ENCODE measurements at places on chromosomes 2 and 18. TPM values are rescaled to one million over a fixed set of nuclear protein-coding genes. Genes with fewer than 3 reads are reported as not detected.

The SLC25A12 gene
- 54.7 TPM for total RNA-seq

The POTEC gene
- not detected for total RNA-seq

The SERPINB12 gene
- not detected for total RNA-seq

The GPR39 gene
- 8.2 TPM for total RNA-seq

DNA sequence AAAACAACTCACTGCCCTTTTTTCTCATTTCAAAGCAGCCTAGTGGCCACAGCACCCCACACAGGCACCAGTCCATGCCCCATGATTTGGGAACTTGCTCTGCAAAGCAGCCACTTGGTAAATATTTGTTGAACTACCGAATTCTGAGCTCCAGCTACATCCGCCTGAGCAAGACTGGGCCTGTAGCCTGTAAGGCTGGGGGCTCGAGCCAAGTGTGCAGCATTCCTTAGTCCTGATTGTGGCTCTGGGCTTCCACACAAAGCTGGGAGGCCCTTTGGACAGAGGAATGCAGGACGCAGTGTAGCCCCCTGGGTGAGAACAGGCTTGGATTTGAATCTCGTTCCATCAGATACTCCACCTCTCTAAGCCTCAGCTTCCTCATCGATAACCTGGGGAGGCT lies 88.4 kb downstream of the ACTR2 start:
- H3K4me1 ChIP-seq, result no peaks in the 10 kb centered on the region
- peaks cover 4% of the 10 kb centered on the region for H3K36me3 ChIP-seq
- peak overlapping the region; percentile 87 for H3K27ac ChIP-seq

DNA sequence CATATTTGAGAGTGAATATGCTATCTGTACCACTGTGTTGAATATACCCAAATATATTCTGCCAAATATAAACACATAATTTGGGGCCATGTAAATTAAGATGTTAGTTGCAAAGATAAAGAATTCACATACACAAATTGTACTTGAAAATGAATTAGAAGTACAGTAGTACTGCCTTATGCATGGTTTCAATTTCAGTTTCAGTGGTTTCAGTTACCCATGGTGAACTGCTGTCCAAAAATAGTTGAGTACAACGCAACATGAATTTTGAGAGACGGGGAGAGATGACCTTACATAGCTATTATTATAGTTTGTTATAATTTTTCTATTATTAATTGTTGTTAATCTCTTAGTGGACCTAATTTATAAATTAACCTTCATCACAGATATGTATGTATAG lies 1313.0 kb upstream of the FAM98A start:
- H3K4me1 ChIP-seq, result no peaks in the 10 kb centered on the region
- no peaks in the 10 kb centered on the region for H3K27me3 ChIP-seq
- H3K36me3 ChIP-seq, result no peaks in the 10 kb centered on the region
- H3K4me3 ChIP-seq, result no peak overlapping the region

- H3K27ac ChIP-seq, result no peak overlapping the region
- H3K36me3 ChIP-seq, result no peaks in the 10 kb centered on the region
- H3K4me3 ChIP-seq, result no peak overlapping the region
- no peaks in the 10 kb centered on the region for H3K27me3 ChIP-seq
Measured at GRCh38 chr2:20303966-20304365, 46.7 kb downstream of the PUM2 start.
